Stimulated activated CD8-positive, alpha-beta memory T cell treated with anti-CD3 and anti-CD28 coated beads, Interleukin-4, amount 100 ng/mL, for 4 hours (primary cell): ENCODE measurements at places on chromosomes 3 and 15.

- DNase-seq = no peak
These were observed 744 bp downstream of the ZNF619 start for GRCh38 chr3:40477666-40478065.

DNA sequence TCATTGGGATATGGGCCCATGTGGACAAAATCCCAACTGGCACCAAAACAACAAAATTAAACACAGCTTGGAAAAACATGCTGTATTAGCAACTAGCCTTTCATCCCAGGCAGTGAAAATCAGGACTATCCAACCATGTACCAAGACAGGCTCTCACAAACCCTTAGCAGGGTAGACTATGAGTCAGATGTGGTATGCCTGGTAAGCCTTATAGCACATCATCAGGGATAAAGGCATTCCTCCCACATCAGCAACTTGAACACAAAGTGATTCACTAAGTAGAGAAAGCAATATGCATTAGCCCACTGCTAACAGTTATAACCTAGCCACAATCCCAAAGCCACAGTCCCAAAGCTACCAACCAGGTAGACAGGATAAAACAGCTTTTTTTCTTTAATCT is 8.0 kb downstream of the CEP152 start:
- DNase-seq = no peak

- no peak for DNase-seq
These were observed 7.1 kb downstream of the WDR72 start for GRCh38 chr15:53752406-53752805.

- DNase-seq = no peak
These were observed 85.3 kb downstream of the ASB7 start for GRCh38 chr15:100687582-100688141.

DNA sequence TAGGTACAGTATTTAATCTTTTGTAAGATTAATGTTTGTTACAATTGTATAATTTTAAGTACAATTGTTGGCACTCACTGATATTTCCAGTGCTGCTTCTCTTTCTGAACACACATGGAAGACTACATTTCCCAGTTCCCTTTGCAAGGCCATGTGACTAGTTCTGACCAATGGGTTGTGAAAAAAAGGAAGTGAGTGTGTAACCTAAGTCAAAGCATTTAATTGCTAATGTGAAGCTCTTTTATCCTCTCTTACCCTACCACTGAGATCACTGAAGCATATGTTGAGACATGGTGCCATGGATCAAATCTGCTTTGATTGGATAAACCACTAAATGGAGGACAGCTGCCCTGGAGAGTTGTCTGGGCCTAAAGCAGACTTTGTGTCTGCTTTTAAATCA is 83.9 kb upstream of the PLXND1 start:
- DNase-seq = no peak

DNA sequence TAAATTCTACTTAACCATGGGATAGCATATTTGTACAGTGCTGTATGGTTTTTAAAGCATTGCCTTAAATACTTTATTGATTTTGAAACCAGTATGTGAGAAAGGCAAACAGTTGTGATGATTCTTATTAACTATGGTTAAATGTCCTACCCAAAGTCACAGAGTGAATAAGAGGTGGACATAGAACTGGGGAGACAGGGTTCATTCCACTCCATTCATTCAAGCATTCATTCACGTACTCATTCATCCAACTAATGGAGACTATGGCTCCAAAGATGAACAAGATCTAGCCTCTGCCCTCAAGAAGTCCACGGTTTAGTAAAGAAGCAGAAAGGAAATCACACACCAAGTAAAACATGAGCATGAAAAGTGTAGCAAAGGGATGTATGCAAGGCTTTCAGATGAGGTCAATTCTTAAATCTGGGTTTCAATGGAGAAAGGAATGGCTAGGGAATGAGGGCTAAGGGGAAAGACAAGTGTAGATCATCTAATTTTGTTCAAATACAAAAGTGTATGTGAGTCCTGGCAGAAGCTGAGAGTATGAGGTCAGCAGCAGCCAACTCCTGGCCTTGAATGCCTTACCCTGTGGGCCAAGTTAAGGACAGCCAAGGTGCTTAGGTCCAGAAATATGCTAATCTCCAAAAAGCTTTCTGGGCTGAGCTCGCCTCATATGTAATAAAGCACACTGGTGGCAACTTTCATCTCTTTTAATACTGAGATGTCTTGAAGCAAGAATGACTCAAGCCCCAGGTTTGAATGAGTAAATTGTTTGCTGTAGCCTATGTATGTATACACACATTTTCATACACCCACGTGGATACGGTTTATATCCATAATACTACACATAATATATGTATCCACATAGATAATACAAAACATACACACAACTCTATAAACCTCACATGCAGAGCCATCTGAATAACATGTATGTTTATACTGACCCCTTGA is 4.3 kb downstream of the TNIK start:
- no peak for DNase-seq

DNA sequence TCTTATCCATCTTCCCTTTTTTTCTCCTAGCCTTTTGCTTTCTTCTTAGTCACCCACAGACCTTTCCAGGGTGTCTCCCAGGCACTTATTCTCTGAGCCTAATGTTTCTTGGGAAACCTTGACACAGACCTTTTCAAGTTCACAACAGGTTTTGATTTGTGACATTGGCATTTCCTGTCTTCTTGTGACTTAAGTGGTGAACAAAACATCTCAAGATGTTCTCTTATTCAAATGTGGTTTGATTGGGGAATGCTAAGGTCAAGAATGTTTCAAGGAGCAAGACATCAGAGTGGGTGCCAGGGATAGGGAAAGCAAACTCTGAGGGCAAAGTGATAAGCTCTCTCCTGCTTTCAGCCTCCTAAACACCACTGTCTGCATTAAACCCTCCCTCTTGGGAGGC is 68.2 kb upstream of the GSK3B start:
- DNase-seq = no peak

DNA sequence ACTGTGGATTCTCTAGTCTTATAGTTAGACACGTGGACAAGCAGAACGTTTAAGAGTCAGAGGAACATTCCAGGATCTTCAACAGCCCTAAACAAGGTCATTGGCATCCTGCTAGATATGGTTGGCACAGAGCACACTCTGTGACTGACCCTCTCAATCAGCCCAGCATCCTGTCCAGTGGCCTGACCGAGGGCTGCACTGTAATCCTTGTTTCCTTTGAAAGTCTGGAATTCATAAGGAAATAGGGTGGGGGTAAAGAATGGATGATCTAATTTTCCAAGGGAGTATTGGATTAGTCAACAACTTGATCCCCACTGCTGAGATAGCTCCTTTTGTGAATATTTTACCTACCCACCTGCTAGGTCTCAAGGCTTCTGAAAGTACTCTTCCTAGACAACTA is 94.5 kb upstream of the DLG1 start:
- DNase-seq = no peak

DNA sequence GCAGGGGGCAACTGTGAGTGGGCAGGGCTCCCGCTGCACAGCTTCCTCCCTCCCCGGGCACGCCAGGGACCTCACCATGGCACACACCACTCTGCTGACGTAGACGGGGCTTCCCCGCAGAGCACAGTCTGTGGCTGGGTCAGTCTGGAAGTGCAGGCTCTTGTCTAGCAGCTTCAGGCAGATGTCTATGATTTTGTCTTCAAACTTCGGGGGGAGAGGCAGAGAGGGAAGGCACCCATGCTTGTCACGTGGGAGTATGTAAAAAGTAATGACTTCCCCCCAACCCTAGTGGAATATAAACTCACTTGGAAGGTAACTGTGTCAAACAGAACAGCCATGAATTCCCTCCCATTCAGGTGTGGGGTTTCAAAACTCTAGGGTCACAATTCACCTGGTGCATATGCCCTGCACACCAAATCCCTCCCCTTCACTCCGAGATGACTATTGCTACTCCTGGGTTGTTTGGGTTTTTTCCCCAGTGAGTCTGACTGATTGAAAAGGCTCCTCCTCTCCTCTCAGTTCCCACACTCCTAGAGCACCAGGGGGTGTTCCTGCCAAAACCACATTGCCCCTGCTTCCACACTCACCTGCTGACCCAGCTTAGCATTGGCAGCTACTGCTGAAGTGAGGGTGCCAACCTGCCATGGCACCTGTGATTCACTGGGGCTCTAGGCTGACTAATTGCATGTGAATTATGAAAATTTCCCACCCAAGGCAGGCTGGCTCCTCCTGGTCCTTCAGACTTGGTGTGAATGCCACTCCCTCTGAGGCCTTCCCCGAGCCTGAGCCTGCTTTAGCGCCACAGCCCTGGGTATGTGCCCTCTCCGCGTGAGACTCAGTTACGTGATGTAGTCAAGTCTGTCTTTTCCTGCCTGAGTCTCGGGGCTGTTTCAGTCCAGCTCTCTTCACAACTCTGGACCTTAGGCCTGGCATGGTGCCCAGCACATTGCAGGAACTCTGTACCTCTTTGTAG is 13.0 kb downstream of the TGM5 start:
- no peak for DNase-seq

DNA sequence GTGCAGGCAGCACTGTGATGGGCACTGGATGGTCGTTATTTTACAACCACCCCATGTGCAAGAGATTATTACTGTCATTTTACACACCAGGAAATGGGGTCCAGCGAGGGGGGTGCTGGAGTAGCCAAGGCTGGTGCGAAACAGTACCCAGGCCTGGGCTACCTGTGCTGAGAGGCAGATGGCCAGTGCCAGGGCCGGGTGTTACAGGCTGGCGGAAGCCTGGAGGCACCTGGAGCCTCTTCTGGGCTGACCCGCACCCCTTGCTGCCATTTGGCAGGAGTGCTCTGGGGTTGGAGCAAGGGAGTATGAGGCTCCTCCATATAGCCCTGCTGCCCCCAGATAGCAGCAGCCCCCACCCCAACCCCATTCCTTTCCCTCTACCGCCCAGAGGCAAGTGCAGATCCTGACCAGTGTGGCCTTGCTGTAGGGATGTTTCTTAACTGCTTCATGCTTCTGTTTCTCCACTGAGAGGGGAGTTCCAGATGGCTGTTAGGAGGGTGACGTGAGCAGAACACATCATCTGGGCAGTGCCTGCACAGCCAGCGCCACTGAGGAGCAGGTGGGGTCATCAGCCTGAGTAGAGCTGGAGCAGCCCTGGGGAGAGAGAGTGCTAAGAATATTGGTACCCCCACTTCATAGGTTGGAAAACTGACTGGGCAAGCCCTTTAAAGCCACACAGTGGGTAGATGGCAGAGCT is 15.3 kb downstream of the SNX33 start:
- DNase-seq = no peak

DNA sequence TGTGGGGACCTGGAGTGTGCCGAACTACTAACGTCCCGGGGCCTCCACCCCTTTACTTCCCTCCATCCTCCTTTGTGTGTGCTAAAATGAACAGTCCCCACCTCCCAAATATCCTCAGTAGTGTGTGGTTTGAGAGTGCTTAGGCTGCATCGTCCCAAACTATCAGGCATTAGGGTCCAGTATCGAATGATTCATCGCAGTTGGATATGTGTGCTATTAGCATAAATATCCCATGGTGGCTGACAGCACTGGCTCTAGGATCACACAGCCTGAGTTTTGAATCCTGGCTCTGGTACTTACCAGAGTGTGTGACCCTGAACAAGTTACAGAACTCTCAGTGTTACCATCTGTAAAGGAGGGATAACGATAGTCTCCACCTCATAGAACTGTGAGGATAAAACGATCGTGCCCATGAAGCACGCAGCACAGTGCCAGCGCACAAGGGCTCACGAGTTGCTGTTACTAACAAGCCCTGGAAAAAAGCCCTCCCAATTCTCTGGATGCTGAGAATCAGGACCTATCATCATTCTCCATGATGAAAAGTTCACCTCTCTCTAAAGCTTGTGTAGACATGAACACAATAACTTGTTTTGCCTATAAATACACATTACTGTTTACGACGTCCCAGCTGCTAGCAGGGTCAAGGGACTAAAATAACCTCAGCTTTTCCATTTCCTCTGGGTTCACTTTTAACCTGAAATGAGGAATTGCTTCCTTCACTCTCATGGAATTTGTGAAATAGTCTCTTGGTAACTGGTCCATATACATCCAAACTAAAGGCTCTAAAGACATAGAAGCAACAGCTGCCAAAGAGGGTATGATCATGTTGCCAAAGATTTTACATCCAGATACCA is 51.0 kb downstream of the VGLL4 start:
- no peak for DNase-seq

DNA sequence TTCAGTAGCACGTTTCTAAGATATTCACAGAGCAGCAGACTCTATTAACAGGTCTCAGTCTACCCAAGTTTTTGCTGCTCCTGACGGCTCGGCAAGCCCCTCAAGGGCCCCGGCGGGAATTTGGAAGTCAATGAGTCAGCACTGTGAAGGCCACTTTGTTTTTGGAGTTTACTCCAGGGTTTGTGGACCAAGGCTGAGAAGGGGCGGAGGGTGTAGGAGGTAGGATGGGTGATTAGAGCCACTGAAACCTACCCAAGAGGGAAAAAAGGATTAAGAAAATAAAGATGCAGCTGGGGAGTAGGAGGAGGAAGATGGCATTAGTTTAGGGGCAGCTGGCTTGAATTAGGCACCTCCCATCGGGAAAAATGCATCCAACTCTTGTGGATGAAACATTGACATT is 87.6 kb downstream of the BDH1 start:
- DNase-seq = no peak

- no peak for DNase-seq
These were observed 16.7 kb downstream of the PLA2G4D start for GRCh38 chr15:42077689-42078088.

GRCh38 chr3:72446218-72447058 is 401.8 kb downstream of the SHQ1 start:
- no peak for DNase-seq

DNA sequence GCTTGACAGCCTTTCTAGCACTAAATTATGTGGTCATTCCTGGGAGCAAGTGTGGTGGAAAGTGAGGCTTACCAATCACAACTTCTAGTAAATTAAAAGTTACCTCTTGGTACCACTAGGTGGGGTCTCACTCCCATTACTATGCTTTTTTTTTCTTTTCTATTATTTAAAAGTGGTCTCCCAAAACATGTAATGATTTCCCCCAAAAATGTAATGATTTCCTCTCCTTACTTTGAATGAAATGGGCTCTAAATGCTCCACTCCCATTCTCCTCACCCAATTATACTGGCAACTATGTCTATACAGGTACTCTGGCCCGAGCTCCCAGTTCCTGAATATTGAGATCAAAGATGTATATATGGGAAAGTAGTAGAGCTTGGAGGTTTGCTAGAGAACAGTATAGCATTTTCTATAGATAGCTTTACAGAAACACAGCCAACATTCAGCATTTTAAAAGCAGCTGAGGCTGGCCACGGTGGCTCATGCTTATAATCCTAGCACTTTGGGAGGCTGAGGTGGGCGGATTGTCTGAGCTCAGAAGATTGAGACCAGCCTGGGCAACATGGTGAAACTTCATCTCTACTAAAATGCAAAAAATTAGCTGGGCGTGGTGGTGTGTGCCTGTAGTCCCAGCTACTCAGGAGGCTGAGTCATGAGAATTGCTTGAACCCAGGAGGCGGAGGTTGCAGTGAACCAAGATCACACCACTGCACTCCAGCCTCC is 70.9 kb downstream of the DCUN1D1 start:
- no peak for DNase-seq

DNA sequence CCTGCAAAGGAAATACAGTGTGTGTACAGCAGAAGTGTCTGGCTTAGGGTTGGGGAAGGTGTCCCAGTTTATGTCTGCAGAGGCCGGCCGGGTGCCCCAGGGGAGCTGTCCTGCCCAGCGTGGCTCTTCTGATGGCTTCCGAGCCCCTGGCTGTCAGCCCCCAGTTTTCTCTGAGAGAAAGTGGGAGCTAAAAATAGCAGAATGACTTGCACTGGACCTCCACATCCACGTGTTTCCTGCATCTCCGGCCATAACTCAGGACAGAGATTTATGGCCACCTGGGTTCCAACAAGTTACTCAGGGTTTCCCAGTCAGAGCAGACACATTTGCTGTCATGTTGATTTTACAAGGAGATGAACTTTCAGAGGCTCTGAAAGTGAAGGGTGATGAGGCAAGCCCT is 192.0 kb downstream of the ATP10A start:
- DNase-seq = no peak
